Immature natural killer cell (primary cell): ENCODE measurements at places on chromosomes 12 and 14. TPM values are rescaled to one million over a fixed set of nuclear protein-coding genes. Genes with fewer than 3 reads are reported as not detected.
A peak's percentile ranks its signal among the peaks of the same experiment; 100 is the strongest.

Gene SMOC1
- polyA plus RNA-seq = not detected

Gene YLPM1
- 3.8 TPM for polyA plus RNA-seq

- no peak for DNase-seq
These were observed 32.2 kb upstream of the BCL7A start for GRCh38 chr12:121989276-121990113.

- peak; percentile 35 for DNase-seq
These were observed 4.0 kb downstream of the CHD4 start for GRCh38 chr12:6603095-6603567.

DNA sequence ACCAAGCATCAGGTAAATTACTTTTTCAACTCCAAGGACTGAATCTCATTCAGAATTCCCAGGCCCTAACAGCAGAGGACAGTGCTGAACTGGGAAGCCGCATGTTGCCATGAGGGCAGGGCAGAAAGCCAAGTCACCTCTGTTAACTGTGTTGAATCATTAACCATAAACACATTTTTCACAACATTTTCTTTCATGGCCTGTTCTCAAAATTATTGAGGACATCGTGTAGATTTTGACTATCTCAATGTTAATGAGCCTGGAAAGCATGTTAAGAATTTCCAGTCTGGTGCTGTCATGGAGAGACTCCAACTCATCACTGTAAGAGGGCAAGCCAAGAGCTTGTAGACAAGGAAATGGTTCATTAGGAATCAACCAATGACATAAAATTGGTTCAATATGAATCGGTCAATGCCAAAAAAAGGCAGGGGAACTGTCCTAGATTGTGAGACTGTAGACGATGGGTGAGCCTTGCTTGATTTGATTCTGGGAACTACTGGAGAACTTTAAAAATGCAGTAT lies 33.7 kb downstream of the CPM start:
- DNase-seq = no peak

- no peak for DNase-seq
These were observed 101.6 kb upstream of the KRAS start for GRCh38 chr12:25352083-25352918.

DNA sequence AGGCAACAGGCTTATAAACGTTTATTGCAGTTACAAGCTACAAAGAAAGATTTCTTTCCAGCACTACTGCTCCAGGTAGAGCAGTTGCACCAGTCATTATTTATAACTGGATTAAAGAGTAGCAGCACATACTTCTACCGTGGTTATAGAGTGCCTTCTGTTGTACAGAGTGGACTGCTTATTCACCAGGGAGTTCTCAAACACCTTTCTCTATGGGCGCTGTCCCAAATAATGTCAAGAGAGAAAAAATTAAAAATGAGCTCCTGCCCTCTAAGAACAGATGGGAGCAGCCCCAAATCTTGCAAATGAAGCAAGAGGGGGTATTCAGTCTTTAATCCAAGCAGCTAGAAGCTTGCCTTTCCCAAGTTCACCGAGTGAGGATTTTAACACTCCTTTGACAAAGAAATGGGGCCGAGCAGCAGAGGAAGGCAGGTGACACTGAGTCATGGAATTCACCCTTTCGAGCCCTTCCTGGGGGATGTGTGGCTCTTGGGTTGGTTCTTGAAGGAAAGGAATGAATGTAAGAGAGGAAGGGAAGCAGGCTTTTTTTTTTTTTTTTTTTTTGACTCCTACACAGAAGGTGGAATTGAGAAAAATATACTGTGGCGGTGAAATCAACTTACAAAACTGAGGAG lies 181.2 kb downstream of the PRKCH start:
- no peak for DNase-seq

GRCh38 chr12:56518570-56518969 lies 3.0 kb upstream of the RBMS2 start:
- no peak for DNase-seq

DNA sequence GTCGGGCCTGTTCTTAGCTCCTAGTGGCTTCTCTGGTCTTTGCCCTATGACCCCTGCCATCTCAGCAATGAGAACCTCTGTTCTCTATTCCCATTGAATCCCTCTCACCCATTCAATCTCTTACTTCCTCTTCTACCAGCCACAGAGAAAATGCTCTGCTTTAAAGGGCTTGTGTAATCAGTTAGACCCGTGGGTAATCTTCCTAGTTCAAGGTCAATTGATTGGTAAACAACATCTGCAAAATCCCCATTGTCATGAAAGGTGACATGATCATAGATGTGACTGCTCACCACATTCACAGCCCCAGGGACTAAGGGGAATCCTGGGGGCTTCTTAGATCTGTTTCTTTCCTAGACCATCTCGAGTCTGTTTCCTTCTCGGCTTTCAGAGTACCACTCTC lies 7.2 kb upstream of the CCDC197 start:
- DNase-seq = no peak

- DNase-seq = no peak
These were observed 780.2 kb upstream of the TBX3 start for GRCh38 chr12:115464111-115464581.

GRCh38 chr14:74627076-74627475 lies 15.0 kb upstream of the LTBP2 start:
- no peak for DNase-seq
